ENCODE measurements at places on chromosomes 2 and 18. TPM values are rescaled to one million over a fixed set of nuclear protein-coding genes. Genes with fewer than 3 reads are reported as not detected.

Gene IRS1
- 17.0 TPM for total RNA-seq

Gene HS6ST1
- total RNA-seq: 12.9 TPM

Gene CYBRD1
- total RNA-seq: 26.3 TPM

Gene LRRC30
- total RNA-seq: not detected

Gene EHBP1
- 69.8 TPM for total RNA-seq

Gene EIF4E2
- 249 TPM for total RNA-seq

Gene FOXD4L1
- total RNA-seq: 0.64 TPM

Gene CDH2
- total RNA-seq: 35.9 TPM

Gene MAPRE3
- total RNA-seq: 14.5 TPM

Gene LYG2
- total RNA-seq: not detected

Gene EDAR
- not detected for total RNA-seq

Gene UGT1A10
- total RNA-seq: 0.26 TPM

Gene SNORC
- 9.3 TPM for total RNA-seq

Gene RABL2A
- 8.2 TPM for total RNA-seq

Gene REG1A
- not detected for total RNA-seq

Gene ICOS
- total RNA-seq: not detected

Gene ALPG
- not detected for total RNA-seq

Gene HOXD10
- total RNA-seq: 7.0 TPM

Gene SCYGR4
- total RNA-seq: not detected
